PC-9 (cell line): ENCODE measurements at places on chromosomes 12 and 14. TPM values are rescaled to one million over a fixed set of nuclear protein-coding genes. Genes with fewer than 3 reads are reported as not detected.

GPR135 gene
- total RNA-seq = 13.6 and 15.2 TPM in 2 replicates

TPI1 gene
- 1,080 and 1,199 TPM in 2 replicates for total RNA-seq

FLRT2 gene
- total RNA-seq = 2.1 and 2.2 TPM in 2 replicates

DPPA3 gene
- total RNA-seq = not detected in 2 replicates

AMN gene
- 21.8 and 36.5 TPM in 2 replicates for total RNA-seq

FERMT2 gene
- total RNA-seq = 9.0 and 9.7 TPM in 2 replicates

ASB2 gene
- not detected in 2 replicates for total RNA-seq

RNU4-1 gene
- total RNA-seq = 1,857 and 3,341 TPM in 2 replicates

LRRK2 gene
- 0.26 and 0.48 TPM in 2 replicates for total RNA-seq

OVCH1 gene
- total RNA-seq = not detected in 2 replicates

ENDOU gene
- total RNA-seq = 0.25 and 0.39 TPM in 2 replicates

ZCCHC8 gene
- 16.7 and 24.3 TPM in 2 replicates for total RNA-seq

OASL gene
- 1.7 and 2.7 TPM in 2 replicates for total RNA-seq

SYNDIG1L gene
- total RNA-seq = 0.38 and 0.52 TPM in 2 replicates

NAV3 gene
- 4.2 and 13.6 TPM in 2 replicates for total RNA-seq

HPD gene
- total RNA-seq = 0.35 and 0.92 TPM in 2 replicates

TBPL2 gene
- total RNA-seq = not detected in 2 replicates

RERG gene
- total RNA-seq = 0.50 and 1.4 TPM in 2 replicates

C14orf132 gene
- not detected in 2 replicates for total RNA-seq

ART4 gene
- total RNA-seq = not detected in 2 replicates

ARG2 gene
- total RNA-seq = 8.6 and 10.2 TPM in 2 replicates

IL26 gene
- not detected in 2 replicates for total RNA-seq

SOX5 gene
- total RNA-seq = not detected in 2 replicates

POTEM gene
- not detected in 2 replicates for total RNA-seq

RGS6 gene
- not detected in 2 replicates for total RNA-seq

POTEG gene
- not detected in 2 replicates for total RNA-seq

SOS2 gene
- total RNA-seq = 13.8 and 14.9 TPM in 2 replicates

KRT5 gene
- 89.7 and 134 TPM in 2 replicates for total RNA-seq

CLEC6A gene
- not detected in 2 replicates for total RNA-seq

CIT gene
- 73.9 and 81.8 TPM in 2 replicates for total RNA-seq

UBE3B gene
- total RNA-seq = 45.4 and 48.0 TPM in 2 replicates

ST8SIA1 gene
- total RNA-seq = 2.4 and 3.1 TPM in 2 replicates

DBX2 gene
- not detected in 2 replicates for total RNA-seq

SLC10A1 gene
- total RNA-seq = not detected in 2 replicates

TGM1 gene
- 7.2 and 7.5 TPM in 2 replicates for total RNA-seq

OR2AP1 gene
- total RNA-seq = not detected in 2 replicates

CISTR gene
- not detected in 2 replicates for total RNA-seq

KLRC3 gene
- not detected in 2 replicates for total RNA-seq

TAS2R30 gene
- total RNA-seq = 2.9 and 3.1 TPM in 2 replicates

C1QL4 gene
- total RNA-seq = 0.18 and 0.22 TPM in 2 replicates

PLCZ1 gene
- total RNA-seq = not detected in 2 replicates
